ENCODE measurements at places on chromosomes 1 and 21.
A peak's percentile ranks its signal among the peaks of the same experiment; 100 is the strongest.

DNA sequence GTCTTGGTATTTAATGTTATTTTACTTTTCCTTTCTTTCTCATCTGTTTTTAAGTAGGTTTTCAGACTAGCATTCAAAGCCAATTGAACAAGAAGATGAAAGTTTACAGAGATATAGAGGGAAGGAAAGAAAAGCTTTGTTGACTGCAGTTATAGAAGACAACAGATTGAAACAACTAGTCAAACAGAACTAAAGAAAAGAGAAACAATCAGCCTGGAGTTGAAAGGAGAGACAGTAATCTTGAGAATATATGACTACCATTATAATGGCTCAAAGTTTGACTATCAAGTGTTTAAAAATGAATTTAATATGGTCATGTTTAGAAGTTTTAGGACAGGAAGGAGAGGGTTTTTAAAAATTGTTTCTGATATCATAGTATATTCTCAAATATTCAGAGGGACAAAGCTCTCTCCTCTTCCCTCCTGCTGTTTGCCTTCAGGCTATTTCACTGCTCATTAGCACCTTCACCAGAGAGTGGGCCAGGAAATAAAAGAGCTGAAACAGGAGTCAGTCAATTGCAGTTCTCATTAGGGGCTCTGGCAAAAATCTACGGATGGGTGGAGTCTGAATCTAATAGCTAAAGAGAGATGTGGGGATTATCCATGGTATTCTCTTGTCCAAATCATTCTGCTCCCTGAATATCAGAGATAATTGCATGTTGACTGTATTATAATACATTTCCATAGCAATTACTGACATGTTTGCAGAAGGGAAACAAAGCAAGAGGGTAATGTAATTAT lies 577.8 kb downstream of the BRINP3 start:
- no peak for DNase-seq

DNA sequence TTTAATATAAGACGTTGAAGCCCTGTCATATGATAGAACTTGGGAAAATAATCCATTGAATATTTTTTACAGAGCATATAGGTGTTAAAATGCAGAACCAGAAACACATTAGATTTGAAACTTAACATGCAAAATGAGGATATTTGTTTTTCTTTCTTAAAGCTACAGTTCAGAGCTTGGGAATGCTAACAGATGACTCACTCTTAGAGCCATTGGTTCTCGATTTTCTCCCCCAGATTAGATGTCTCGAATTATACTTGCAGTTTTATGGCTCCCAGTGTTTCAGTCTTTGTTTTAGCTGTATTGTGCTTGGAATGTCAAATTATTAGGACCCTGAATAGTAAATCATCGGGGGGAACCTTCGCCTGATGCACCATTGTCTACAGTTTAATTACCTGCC lies 575.7 kb upstream of the ZP4 start:
- peak; percentile 41 for DNase-seq

GRCh38 chr21:25508364-25508763 lies 98.9 kb downstream of the MRPL39 start:
- no peak for DNase-seq

GRCh38 chr21:44755227-44755626 lies 43.9 kb upstream of the TSPEAR start:
- no peak for DNase-seq

DNA sequence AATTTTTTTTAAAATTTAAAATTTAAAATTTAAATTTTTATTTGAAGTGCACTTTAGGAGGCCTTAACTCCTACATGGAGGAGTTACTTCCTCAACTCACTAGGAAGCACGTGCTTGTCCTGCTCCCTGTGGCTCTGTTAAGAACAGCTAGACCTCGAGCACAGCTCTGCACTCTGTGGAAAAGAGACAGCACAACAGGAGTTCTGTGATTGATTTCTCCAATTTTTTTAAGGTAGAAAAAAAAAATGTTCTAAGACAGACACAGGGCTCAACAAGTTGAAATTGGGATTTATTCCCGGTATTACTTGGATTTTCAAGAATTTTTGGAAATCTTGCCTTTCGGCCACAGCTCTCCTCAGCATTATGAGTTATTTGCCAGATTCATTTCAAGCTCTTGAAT lies 356.6 kb upstream of the LYPLAL1 start:
- DNase-seq = no peak

DNA sequence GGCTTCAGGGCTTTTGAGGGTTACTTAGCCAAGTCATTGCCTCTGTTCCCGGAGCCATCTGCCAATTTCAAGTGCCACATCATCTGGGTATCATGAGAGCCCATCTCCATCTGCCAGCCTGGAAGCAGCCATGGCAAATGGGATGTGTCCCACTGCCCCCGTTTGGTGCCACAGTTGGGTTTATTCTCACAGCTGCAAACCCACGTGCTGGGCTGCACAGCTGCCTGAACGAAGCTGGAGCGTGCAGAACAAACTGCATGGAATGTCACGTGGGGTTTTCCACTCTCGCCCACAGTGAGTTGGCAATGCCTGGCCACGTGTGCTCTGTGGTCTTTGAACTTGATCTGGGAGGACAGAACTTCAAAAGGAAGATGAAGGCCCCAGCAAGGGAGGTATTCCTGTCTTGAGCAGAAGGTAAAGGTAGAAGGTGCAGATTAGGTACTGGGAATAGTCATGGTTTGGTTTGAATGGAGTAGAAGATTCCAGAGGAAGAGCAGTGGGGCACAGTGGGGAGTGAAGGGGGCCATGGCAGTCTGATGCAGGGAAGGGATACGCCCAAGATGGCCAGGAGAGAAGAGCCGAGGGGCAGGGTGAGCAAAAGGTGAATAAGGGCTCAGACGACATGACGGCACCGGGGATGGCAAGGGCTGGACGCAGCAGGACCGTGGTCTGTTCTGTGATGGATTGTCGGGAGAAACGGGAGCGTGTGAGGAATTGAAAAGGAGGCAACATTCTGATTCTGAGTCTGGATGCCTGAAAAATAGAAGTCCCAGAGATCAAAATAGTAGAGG lies 222.0 kb downstream of the KAZN start:
- no peak for DNase-seq

- no peak for DNase-seq
Measured at GRCh38 chr1:172342584-172343239, 77.8 kb upstream of the C1orf105 start.

DNA sequence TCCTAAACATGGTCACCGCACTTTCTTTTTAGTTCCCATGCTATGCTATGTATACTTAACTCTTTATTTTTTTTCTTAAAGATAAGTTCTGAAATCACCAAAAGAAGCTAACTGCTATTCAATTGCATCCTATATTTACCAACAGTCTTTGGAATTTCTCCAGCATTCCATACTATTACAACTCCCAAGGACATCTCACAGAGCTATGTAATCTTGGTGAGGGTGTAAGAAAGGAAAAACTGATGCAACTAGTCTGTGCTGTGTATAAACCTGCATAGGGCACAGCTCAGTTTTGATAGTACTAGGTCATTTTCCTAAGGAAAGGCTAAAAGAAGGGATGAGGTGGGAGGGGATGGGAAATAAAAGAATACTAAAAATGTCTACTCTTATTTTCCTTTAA lies 78.0 kb downstream of the PTPN14 start:
- peak; percentile 88 for DNase-seq

GRCh38 chr1:181482521-181483284 lies 614 bp upstream of the CACNA1E start:
- DNase-seq = peak; percentile 4

- no peak for DNase-seq
Measured at GRCh38 chr1:225880636-225881035, 1.5 kb downstream of the TMEM63A start.

- DNase-seq = no peak
Measured at GRCh38 chr1:195909061-195909460, 699.2 kb downstream of the KCNT2 start.

GRCh38 chr1:212434992-212435391 lies 2.3 kb downstream of the NENF start:
- no peak for DNase-seq

DNA sequence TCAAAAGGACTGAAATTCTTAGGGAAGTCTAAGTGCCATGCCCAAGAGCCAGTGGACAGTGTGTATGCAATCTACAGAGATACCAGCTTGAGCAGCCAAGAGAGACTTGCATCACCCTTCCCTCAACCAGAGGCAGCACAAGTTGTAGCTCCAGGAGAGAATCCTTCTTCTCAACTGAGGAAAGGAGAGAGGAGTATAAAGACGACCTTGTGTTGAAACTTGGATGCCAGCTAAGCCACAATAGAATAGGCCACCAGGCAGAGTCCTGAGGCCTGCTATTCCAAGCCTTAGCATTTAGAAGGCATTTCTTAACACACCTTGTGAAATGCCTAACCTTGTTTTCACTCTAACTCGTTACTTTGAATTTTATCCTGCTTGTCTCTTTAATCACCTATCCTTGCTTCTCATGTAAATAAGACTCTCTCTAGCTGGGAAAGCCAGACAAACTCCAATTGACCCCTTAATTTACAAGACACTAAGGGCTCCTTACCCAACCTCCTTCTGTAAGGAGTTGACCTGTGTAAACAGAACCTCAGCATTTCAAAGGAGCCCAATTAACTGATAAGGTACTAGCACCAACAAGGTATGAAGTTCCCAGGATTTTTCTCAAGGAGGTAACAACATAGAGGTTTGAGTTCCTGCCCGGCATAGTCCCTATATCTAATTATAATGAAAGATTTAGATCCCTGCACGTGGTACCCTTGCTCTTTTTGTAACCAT lies 738.8 kb downstream of the AMY1C start:
- DNase-seq = no peak

GRCh38 chr1:87648323-87649119 lies 319.8 kb downstream of the LMO4 start:
- DNase-seq = no peak

DNA sequence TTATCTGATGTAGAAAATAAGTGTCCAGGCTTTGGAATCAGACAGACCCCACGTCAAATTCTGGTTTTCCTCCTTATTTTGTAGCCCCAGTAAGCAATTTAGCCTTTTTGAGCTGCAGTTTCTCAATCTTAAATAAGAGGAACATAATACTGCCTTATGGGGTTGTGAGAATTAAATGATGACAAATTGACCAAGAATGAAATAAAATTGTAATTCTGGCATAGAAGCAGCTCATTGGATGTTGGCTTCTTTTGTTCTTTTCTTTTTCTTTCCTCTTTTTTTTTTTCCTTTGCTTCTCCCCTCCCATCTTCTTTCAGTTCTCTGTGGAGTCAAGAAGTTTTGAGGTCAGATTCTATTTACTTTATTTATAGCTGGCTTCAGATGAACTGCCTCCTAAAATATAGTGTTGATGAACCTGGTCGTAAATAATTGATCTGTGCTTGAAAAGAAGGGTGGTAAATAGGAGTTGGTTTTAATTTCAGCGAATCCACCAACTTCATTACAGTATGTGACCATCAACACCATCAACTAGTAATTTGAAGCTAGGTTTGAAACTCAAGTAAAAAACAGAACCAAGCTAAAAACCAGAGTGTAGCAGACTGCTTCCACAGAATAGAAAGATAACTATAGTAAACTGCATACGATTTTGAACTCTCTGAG lies 81.1 kb downstream of the CACHD1 start:
- peak; percentile 27 for DNase-seq

DNA sequence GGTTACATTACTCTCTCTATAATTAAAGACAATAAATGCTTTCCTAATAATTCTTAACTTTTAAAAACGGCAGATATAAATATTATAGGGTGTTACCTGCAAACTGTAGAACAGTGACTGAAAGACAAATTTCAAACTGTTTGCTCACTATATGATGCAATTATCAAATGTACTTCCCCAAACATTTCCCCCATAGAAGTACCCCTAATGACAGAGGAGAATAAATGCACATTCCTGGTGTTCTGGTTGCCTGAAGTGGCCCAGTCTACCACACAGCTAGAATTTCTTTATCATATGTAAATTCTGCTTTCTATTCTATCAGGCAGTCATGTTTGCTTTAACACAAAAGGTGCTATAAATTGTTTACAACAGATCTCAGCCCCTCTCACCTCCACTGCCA lies 70.4 kb downstream of the VAV3 start:
- no peak for DNase-seq

DNA sequence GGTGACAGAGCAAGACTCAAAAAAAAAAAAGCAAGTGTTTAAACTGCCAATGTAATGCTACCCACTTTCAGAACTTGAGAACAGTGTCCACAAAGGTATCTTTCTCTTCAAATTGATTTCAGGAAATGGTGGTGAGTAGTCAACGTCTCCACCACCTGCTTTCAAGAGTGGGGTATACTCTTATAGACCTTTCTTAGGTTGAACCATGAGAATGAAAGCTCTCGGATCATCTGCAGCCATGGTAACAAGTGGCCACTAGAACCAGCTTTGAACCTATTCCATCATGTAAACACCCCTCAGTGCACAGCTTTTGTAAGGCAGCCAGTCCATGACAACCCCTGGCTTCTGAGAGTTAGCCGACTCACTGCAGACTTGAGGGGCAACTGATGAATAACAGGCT lies 107.4 kb downstream of the NTPCR start:
- no peak for DNase-seq

DNA sequence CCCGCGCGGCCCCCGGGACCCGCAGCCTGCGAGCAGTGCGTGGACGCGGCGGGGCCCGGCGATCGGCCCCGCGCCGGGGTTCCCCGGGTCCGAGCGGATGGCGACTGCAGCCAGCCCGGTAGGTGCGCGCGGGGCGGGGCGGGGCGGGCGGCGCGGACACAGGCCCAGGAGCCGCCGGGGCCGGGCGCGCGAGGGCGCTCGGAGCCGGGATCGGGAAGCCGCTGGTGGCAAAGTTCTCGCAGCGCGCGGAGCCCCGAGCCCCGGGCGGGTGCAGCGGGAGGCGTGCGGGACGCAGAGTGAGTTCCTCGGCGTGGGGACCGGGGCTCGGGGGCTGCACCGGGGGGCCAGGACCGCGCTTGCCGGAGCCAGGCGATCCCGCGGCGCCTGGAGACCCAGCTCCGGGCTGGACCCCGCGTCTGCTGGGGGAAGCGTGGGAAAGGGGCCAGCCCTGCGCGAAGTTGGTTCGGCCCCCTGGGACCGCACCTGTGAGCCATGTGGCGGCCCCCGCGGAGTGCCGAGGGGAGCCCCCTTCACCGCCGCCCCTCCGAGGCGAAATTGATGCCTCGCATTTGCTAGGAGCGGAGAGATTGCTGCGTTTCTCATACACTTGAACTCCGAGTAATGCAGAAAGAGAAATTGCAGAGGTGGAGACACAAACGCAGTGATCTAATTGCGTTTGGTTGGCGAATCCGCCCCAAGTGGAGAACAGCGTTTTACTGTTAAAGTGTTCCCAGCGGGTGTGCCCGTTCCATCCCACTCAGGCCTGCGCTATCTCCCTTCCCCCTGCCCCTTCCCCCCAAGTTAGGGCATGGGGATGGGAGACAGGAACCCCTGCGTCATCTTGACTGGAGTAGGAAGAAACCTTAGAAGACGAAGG lies 228.9 kb upstream of the TMEM51 start:
- peak; percentile 51 for DNase-seq

- no peak for DNase-seq
Measured at GRCh38 chr1:3020263-3020909, 881 bp upstream of the ACTRT2 start.

All from fibroblast of skin of right quadriceps (primary cell).